Cardiac fibroblast (primary cell): ENCODE measurements at places on chromosomes 4 and X.
A peak's percentile ranks its signal among the peaks of the same experiment; 100 is the strongest.

DNA sequence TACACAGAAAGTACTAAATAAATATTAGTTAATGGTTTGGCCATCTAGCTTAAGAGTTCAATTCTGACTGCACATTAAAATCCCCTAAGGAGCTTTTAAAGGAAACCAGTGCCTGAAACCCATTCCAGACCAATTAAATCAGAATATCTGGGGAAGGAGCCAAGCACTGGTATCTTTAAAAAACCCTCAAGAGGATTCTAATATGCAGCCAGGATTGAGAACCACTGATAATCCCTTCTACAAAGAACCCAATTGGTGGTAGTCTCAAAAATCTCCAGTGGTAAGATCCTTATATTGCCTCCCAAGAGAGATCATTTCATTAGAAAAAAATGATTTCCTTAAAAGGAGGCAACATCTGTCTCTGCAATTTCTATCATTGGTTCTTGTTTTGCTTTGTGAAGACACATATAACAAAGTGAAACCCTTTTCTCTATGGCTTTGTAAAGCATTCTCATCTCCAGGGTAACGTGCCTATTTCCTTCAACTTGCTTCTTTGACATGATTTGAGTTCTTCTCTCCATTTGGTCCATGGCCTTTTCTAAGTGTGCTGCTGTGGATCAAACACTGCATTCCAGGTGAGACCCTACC lies 3.5 kb downstream of the GPR34 start:
- peak; percentile 89 for DNase-seq

DNA sequence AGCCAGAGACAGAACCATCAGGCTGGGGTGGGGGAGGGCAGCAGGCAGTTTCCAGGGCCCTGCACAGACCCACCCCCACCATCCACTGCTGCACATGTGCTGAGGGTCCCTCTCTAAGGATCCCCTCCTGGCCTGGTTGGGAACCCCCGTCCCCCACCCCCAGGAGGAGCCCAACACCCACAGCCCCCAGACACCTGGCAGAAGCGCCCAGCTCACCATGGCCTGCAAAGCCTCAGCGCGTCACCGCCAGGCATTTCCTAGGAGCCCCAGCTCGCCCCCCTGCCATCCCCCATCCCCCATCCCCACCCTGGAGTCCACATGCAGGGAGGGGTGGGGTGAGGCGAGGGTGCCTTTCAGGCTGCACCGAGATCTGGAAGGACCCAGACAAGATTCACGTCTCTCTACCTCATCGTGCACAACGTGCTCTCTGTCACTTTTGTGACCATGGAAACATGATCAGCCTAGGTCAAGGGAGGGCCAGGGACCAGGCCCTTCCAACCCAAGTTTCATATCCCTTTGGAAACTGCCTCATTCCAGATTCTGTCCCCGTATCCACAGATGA lies 9.3 kb downstream of the MXD4 start:
- no peak for DNase-seq

DNA sequence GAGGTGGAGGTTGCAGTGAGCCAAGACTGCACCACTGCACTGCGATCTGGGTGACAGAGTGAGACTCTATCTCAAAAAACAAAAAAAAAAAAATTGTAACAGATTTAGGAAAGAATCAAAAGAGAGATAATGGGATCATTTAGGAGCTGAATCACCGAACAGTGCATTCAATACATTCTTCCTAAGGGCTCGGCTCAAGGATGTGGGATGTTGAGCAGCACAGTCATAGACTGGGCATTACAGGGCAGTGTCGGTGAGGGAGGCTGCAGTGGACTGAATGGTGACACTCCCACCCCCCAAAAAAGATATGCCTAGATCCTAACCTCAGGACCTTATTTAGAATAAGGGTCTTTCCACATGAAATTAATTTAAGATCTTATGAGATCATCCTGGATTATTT lies 70.0 kb downstream of the EVC2 start:
- DNase-seq = peak; percentile 44

DNA sequence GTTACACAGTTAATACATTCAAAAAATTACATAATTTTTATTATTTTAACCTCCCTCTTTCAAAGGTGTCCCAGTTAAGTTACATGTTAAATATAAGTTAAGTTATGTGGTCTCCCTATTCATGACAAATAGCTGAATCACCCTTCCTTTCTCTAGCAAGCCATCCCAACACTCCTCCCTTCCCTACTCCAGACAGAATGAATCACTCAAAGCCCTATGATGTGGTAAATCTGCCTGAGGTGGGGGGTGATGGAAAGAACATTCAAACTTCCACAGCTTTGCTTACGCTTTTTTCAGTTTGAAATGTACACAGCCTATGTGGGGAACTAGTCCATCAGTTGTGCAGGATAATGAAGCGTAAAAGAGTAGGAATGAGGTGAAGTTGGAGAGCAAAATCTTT lies 90.2 kb downstream of the CXCL13 start:
- peak; percentile 96 for DNase-seq

- DNase-seq = no peak
Observed at GRCh38 chrX:17617806-17618205, 119.5 kb upstream of the SCML1 start.

DNA sequence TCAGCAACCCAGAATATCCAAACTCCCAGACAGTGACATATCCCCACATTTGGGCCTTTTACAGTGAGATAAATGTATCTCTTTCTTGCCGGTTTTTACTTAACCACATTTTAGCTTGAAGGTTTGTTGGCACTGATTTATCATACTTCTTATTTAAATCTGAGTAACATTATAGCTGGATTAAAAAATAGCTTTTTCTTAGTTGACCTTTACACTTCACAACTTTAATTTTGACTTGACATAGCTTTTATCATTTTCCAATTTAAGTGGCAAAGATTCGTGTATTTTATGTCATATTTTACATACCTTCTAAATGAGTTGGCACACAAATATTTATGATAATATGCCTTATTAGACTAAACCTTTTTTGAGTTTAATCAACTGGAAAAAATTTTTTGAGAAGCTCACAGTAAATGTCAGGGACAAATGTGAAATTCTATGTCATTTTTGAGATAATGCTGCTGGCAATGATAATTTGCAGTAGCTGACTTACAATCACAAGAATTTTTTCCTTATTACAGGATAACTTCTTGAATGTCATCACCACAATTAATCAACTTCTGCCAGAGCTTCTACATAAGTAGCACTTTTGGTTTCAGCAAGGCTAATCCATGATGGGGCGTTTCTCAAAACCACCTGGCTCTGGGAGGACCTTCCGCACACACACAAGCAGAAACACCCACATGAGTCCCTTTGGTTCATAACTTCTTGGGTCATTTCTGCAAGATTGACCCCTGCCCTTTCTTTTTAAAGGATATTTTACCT lies 80.3 kb downstream of the SYTL5 start:
- no peak for DNase-seq

- peak; percentile 27 for DNase-seq
Observed at GRCh38 chrX:80648023-80648422, 161.7 kb downstream of the BRWD3 start.

GRCh38 chr4:150115851-150116250 lies 37.6 kb downstream of the DCLK2 start:
- DNase-seq = no peak

GRCh38 chrX:124415115-124415800 lies 68.9 kb downstream of the SH2D1A start:
- no peak for DNase-seq

- no peak for DNase-seq
Observed at GRCh38 chr4:67555447-67555846, 3.1 kb upstream of the STAP1 start.

DNA sequence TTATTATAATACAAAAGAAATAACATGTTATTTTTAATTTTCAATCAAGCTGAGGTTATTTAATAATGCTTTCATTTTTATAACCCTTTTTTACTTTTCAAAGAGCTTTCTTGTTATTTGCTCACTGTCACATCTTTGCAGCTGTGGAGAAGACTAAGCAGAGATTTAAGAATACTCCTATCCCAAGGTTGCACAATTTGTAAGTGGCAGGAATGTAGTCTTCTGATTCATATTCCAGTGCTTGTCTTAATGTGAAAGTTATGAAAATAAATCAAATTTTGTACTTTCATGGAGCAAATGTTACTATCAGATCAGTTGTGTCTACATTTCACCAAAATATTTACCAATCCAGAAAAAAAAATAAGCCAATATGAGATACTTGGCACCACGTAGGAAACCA lies 86.6 kb downstream of the DDIT4L start:
- DNase-seq = no peak

GRCh38 chr4:8586671-8587468 lies 5.7 kb upstream of the CPZ start:
- DNase-seq = no peak

DNA sequence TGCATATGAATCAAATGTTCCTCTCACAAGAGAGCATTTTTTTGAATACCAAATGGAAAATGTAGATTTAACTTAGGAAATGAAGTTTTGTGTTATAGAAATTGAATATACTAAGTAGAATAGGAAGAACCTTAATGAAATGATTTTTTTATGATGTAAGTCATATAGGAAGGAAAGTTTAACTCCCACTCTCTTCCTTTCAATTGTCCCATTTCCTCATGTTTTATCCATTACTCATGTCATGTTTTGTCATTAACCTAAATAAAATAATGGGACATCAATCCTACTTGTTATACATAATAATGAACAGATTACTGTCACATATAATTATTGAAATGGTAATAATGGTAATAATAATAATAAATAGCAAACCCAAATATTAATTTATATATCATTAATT lies 22.7 kb upstream of the SRD5A3 start:
- DNase-seq = no peak

DNA sequence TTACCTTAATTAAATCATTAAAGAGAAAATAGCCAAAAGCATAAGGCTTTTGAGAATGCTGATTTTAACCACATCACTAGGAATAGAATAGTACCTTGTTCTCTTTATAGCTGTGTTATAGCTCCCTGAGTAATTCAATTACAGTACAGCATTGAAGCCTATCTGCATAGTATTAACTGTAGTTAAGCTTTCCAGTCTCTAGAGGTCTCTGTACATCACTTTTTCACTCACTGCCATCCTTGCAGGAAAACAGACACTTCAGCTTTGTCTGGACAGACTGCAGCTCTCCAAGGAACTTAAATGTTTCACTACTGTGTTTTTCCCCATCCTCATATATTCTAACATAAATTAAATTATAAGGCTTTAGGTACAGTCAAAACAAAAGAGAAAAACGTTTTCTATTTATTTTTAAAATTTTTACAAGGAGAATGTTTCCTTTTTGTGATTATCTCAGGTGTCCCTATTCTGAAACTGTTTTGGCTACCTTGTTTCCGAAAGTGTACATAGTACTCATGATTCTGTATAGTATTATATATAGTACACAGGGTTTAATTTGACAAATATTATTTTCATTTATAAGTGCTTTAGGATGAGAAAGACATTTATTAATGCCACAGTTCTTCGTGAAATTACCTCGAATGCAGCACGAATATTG lies 407.9 kb downstream of the PCDH18 start:
- peak; percentile 82 for DNase-seq

DNA sequence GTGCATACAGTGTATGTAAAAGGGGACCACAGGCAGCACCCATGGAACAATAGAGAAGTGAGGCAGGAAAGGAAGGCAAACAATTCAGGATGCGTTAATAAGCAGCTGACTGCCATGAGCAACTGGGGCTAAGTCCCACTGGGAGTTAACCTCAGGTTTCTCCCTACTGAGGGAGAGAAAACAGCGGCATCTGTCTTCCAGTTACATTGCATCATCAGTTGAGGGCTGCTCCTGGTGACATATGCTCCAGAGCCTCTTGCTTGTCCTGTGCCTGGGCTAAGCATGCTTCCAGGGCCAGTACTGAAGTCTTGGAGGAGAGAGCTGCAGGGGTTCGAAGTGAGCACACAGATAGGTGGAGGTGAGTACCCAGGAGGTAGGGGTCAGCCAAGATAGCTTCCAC lies 24.3 kb downstream of the RAI2 start:
- peak; percentile 45 for DNase-seq

DNA sequence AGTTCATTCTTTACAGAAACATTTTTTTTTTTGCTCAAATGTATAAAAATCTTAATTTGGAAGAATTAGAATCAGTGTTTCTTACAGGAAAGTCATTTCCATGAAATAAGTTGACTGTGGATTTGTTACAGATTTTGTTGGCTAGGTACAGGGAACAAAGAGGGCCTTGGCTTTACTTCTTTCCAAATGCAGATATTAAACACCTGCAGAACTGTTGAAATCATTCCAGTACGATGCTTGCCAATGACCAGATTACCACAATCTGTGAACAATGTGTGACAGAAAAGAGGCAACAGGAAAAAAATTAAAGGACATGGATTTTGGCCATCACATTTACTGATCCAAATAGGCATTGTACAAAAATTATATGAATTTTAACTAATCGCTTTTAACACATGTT lies 70.8 kb downstream of the ANXA10 start:
- DNase-seq = no peak

DNA sequence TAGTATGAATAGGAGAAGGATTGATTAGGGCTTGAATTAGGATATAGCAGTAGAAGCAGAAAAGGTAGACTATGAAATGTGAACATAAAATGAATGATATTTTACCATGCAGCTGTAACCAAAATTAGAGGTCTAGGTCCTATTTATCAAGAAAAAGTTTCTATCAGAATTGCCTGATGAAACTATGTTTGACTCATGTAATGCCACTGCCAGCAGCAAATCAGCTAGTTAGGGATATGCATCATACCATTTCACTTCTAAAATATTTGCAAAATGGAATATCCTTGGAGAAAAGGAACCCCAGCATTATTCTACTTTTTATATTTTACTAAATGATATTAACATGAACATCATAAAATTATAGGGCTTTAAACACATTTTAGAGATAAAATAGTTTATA lies 188.4 kb downstream of the WDFY3 start:
- peak; percentile 43 for DNase-seq

GRCh38 chr4:26468977-26469376 lies 21.3 kb downstream of the CCKAR start:
- no peak for DNase-seq

DNA sequence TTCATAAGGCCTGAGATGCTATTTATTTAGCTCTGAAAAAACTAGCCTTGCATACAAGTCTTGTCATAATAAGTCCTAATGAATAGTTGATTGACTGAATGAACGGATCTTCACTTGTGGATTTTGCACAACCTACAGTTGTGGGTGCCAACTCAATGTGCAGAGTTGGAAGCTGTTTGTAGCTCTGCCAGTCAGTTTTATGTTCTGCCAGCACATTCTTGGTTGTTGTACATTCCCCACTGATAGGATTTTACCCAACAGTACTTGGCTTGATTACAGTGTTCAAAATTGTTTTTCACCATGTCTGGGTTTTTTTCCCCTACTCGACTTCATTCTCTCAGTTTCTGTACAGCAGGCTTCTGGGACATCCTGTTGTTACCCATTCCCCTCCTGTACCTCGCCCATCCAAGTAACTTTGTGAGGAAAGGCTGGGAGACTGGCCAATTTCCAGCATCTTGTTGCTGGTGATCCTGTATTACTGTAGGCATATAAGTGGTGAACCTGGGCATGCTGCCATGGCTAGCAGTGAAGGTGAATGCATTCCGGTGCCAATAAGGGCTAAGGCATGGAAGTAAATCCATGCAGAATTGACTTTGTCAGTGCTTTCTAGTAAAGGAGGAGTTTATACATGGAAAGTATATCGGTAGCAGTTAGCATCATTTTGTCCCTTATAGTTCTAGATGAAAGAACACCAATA lies 22.8 kb downstream of the IL1RAPL1 start:
- DNase-seq = no peak
